Ascending aorta (tissue), 2 donors: ENCODE measurements at places on chromosomes 12 and 14.

- DNase-seq, result no peak
These were observed 26.2 kb downstream of the DIO3 start for GRCh38 chr14:101587441-101587911.

- no peak for DNase-seq
These were observed 32.8 kb downstream of the RASAL1 start for GRCh38 chr12:113102811-113103210.

GRCh38 chr12:19572920-19573558 is 133.7 kb downstream of the AEBP2 start:
- no peak for DNase-seq

- no peak for DNase-seq
These were observed 23.1 kb upstream of the FBXO21 start for GRCh38 chr12:117213295-117213808.

DNA sequence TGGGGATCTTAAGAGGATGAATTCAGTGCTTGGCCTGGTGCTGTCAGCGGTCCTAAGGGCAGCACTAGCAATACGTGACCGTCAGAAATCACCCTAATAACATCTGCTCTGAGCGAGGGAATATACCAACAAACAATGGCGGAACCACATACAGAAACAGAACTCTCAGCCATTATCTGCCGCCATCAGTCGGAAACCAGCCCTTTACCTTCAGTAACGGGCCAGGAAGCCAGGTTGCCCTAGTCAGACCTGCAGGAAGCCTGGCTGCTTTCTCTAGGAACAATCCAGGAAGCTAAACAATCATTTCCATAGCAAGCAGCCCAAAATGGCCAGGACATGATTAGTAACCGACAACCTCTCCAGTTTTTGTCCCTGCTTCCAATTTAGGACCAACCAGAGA is 5.6 kb downstream of the CDCA4 start:
- DNase-seq, result no peak

DNA sequence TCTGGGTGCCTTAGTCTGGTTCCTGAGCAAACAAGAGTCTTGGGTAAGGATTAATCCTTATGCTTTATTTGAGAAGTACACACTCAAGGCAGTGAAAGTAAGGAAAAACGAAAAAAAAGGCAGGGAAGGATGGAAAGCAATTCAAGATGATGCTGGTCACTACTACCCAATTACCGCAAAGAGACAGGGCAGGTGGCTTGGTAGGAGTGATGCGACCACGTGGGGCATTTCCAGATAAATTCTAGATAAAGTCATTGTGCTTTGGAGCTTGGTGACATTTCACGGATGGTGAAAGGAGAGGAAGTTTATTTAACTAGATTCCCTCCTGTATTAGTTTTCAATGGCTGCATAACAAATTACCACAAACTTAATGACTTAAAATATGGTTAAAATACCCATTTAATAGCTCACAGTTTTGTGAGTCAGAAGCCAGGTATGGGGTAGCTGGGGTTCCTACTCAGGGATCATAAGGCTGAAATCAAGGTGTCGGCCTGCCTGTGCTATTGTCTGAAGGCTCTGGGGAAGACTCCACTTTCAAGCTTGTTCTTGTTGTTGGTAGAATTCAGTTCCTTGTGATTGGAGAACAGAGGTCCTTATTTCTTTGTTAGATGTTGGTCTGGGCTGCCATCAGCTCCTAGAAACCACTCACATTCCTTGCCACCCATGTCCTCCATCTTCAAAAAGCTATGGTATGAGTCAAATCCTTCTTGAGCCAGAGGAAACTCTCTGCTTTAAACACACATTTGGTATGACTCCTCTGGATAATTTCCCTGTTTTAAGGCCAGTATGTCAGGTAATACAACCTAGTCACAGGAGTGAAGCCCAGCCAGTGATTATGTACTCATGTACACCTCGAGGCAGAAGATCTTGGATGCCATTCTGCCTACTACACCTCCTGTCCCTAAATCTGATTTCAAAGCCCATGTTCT is 5.6 kb upstream of the HMGA2 start:
- DNase-seq, result no peak

DNA sequence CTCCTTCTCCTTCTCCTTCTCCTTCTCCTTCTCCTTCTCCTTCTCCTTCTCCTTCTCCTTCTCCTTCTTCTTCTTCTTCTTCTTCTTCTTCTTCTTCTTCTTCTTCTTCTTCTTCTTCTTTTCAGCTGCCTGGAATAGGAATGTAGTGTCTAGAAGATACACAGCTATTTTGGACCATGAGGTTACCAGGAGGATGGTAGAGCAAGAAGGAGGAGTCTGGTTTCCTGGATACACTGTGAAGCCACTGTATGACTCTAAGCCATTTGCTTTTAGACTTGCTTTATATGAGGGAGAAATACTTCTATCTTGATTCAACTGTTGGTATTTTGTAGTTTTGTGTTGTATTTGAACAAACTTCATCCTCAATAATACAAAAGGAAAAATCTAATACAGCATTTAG is 3.0 kb upstream of the MYBPC1 start:
- DNase-seq, result no peak

DNA sequence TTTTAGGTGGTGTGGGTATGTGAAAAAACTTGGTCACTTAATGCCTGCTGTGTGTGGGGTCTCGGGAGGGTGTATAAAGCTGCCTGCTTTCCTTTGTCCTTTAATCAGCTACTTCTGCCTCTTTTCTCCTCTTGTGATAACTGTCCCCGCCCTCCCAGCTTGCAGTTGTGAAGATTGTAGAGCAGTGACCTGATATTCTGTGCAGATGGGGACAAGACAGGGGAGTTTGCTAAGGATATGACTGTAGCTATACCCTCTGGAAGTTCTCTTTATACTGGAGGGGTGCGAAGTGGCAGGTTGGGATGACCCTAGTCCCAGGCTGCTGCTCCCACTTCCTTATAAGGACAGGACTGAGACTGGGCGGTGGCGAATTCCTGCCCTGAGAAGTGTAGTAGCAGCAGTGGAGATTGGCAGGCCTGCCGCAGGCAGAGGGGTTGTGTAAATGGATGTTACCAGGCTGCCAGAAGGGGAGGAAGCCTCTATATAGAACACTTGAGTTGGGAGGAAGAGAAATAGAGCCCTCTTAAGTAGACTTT is 835 bp downstream of the MYL6 start:
- DNase-seq, result peak; percentile 63

- no peak for DNase-seq
These were observed 76.7 kb upstream of the TTC7B start for GRCh38 chr14:90892970-90893369.

- no peak for DNase-seq
These were observed 17.0 kb downstream of the UBE3B start for GRCh38 chr12:109494348-109494881.

DNA sequence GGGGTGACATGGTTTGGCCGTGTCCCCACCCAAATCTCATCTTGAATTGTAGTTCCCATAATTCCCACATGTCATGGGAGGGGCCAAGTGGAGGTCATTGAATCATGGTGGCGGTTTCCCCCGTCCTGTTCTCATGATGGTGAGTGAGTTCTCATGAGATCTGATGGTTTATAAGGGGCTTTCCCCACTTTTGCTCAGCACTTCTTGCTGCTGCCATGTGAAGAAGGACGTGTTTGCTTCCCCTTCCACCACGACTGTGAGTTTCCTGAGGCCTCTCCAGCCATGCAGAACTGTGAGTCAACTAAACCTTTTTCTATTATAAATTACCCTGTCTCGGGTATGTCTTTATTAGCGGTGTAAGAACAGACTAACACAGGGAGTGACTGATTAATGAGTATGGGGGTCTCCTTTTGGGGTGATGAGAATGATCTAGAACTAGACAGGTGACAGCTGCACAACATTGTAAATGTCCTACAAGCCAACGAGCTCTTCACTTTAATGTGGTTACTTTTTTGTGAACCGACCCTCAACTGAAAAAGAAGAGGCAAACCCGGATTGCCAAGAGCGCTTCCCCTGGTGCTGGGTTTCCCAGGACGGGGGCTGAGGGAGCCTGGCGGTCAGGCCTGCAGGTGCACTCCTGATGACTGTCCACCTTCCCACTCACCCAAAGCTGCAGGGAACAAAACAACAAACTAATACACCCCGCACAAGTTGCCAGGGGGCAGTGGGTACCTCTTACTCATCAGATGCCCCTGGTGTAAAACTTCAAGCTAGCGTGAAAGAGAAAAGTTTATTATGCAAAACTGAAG is 90.1 kb downstream of the NCOR2 start:
- DNase-seq, result no peak

GRCh38 chr12:52385226-52385702 is at the start of gene KRT84:
Gene KRT84, minus strand, starts transcription at chr12:52385652. Its CDS starts 67 bp downstream, at chr12:52385585.
- DNase-seq, result no peak

DNA sequence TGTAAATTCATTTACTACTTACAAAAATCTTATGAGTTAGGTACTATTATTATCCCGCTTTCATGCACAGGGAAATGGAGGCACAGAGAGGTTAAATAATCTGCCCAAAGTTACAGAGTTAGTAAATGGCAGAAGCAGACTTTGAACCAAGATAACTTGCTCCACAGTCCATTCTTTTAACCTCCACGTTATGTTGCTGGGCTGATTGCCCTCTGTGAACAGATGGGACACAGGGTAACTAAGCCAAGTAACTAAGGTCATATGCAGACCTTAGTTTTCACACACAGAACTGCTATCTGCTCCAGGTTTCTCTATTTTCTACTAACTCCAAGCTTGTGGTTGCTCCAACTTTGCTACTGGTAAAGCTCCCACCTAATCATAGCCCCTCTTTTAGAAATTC is 147.1 kb upstream of the IFNG-AS1 start:
- DNase-seq, result no peak

GRCh38 chr12:30012816-30013450 is 229.2 kb upstream of the TMTC1 start:
- DNase-seq, result no peak

- no peak for DNase-seq
These were observed 232.2 kb downstream of the PCNX1 start for GRCh38 chr14:71139294-71139946.

- no peak for DNase-seq
These were observed 3.4 kb downstream of the OR11G2 start for GRCh38 chr14:20194101-20194500.

- DNase-seq, result no peak
These were observed 41.0 kb downstream of the HSD17B6 start for GRCh38 chr12:56804169-56804568.

DNA sequence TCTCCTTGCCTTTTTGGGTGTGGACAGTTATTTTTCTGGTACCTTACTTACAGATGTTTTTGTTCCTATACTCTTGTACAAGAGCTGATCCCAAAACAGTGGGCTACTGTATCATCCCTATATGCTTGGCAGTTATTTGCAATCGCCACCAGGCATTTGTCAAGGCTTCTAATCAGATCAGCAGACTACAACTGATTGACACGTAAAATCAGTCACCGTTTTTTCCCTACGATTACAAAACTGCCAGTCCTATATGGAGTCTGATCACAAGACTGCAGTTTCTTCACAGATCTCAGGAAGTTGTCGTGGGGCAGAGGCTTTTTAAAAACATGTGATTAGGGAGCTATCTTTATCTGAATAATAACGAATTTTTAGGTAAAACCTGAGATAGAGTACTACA is 1.3 kb downstream of the LYSET start:
- no peak for DNase-seq

DNA sequence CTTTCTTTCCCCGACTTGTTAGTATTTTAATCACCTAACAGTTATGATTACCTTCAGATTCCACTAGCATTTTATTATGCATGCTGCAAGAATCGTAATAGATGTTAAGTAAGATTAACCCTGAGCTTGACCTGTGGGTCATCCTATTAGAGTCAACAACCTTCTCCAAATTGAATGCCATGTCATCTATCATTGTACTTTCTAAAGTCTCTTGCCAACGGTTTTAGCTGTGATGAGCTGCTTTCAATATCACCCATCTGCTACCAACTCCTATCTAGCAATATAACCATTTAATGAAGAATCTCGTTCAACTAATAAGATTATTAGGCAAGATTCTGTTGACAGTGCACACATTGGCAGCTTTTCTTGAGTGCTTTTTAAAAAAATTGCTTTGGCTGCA is 33.7 kb downstream of the DACT1 start:
- DNase-seq, result no peak

DNA sequence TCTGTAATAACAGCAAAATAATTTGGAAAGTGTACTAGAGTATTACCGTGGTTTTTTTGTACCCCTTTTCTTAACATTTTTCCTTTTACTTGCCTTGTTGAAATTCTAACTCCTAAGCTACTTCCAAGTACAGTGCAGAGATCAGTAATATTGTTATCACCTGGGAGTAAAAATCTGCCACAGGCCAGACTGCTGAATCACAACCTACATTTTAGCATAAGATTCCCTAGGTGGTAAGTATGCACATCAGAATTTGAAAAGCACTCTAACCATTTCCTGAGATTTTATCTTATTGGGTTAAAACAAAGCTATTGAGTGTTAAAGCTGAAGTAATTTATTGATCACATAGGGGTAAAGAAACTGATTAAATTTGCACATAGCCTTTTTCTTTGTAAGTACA is 55.2 kb upstream of the KCNH3 start:
- DNase-seq, result no peak

DNA sequence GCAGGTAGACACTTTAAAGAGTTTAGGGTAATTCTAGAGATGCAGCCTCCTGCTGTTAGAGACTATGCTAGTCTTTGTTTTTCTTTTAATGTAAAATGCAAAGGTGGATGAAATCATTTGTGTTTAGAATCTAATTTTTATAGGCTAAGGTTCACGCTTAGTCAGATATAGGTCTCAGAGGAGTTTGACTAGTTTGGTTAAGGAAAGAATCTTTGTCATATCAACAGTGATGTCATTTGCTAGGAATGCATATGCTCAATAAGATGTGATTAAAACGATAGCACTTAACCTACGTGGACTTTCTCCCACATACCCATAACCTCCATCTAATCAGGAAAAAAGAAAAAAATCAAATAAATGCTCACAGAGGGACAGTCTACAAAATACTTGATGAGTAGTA is 859.3 kb upstream of the ATXN7L3B start:
- DNase-seq, result no peak

DNA sequence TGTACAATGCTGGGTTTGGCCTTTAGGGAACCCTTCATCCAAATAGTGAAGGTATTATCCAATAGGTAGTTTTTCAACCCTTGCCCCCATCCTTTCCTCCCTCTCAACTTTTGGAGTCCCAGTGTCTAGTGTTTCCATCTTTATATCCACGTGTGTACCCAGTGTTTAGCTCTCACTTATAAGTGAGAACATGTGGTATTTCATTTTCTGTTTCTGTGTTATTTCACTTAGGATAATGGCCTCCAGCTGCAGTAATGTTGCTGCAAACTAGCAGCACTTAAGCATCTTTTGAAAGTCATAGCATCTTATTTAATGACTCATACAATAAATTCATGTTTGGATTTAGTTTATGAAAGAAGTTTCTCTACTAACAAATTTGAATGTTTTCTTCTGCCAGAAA is 442.5 kb downstream of the NELL2 start:
- DNase-seq, result no peak

- DNase-seq, result no peak
These were observed 11.5 kb upstream of the SFSWAP start for GRCh38 chr12:131699434-131699833.
